Activated CD4-positive, alpha-beta T cell treated with anti-CD3 and anti-CD28 coated beads, Interleukin-2, amount 50 U/mL, for 4 hours (primary cell): ENCODE measurements at places on chromosomes 13 and 19.

GRCh38 chr19:2424686-2425621 is 2.4 kb downstream of the TIMM13 start:
- no peak for DNase-seq

GRCh38 chr19:34135054-34135800 is 37.1 kb upstream of the LSM14A start:
- no peak for DNase-seq

DNA sequence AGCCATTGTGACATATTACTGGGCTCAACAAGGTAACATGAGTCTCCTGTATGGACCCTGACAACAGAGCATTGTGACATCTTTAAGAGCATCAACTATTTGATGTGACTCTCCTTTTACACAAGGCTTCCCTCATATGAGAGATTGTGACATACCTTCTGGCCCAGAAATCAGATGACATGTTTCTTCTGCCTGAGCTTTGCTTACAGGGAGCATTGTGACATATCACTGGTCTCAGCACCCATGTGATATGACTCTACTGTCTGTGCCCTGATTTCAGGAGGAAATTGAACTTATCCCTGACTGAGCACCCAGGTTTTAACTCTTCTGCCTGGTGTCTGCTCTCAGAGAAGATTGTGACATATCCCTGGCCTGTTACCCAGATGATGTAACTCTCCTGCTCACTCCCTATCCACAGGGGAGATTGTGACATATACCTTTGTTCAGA is 15.9 kb upstream of the ZNF681 start:
- no peak for DNase-seq

DNA sequence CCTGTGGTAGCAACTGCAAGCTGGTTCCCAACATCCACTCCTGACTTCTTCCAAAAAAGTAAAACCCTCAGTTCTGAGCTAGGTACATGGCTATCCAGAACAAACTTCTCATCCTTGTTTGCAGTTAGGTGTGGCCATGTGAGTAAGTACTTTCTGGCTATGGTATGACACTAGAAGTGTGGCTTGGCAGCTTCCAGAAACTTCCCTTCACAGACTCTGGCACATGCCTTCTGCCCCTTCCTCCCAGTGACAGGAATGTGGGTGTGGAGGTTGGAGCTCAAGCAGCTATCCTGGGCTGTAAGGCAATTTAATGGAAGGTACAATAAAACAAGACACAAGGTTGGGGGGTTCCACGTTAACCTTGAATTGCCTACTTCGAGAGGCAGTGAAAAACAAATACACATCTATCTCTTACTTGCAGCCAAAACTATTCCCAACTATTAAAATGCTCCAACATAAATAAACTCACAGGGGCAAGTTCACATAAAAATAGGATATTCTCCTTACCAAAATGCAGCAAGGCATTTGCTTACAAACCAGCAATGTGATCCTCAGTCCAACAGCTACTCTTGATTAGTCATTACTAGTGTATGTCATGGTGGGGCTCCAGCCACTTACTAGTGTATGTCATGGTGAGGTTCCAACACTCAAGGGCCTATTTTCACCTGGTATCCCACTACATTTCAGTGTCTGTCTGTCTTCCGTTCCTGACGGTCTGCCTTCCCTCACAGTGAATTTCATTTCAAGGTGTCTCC is 3.1 kb downstream of the SMG9 start:
- DNase-seq: no peak

DNA sequence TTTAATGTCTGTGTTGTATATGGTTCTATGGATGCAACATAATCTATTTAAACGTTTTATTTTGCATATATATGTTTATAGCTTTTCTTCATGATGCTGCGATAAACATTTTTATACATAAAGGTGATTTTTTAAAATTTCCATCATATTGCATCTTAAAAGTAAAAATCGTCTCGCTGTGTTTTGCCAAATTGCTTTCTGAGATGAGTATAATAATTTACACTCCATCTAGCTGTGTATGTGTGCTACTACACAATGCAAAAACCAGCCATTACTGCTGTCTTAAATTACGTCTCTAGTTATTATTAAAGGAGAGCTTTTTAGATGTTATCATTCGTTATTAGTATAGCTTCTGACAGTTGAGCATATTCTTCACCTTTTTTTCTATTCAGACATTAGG is 37.2 kb downstream of the METTL21C start:
- DNase-seq: no peak

- DNase-seq: no peak
Observed at GRCh38 chr19:49348305-49349189, 13.3 kb downstream of the CD37 start.

DNA sequence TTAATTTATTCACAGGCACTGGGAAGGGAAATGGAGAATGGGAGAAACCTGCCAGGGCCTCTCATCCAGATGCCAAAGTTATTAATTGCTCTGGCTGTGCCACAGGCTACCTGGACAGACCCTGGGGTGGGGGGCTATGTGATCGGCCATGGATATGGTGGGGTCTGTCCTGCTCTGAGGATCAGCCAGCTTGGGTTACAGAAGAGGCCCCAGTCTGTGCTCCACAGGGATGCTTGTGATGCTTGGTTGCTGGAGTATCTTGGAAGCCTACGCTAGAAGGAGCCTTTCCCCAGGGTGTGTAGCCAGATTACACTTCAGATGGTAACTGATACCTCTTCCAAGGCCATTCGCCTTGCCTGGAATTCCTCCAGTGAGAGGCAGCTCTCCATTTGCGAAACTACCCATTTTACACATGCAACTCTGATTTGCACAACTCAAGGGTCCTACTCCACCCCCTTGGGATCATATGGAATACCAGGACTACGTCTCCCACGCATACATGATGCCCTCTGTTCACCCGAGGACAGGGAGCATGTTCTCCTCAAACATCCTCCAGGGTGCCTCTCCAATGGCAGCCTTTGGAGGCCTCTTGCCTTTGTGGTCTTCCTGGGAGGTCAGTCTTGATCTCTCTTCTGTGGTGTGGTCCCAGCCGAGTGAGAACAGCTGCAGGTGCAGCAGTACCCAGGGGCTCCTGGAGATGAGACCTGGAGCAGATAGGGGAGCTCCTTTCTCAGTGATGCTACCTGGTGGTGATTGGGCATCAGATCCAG is 186.6 kb upstream of the TSHZ3 start:
- no peak for DNase-seq

GRCh38 chr19:44529536-44529935 is at the start of gene CEACAM20:
CEACAM20 (minus strand) TSS chr19:44529675; CDS start chr19:44529509, 166 bp downstream.
- no peak for DNase-seq

DNA sequence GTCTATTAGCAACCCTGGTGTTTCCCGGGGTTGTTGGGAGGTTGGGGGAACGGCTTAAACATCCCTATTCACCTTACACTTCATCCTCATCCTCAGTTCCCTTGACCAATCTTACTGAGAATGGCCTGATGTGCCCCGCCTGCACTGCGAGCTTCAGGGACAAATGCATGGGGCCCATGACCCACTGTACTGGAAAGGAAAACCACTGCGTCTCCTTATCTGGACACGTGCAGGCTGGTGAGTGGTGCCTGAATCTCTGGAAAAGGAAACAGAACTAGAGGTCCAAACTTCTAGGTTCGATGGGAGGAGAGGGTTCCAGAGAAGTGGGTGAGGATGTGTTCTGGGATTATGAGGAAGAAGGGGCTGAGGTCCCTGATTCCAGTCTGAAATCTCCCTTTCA is 5.9 kb downstream of the PINLYP start:
- no peak for DNase-seq

- no peak for DNase-seq
Observed at GRCh38 chr13:83943530-83944279, 61.4 kb upstream of the SLITRK1 start.

GRCh38 chr19:3818466-3818865 is 32.3 kb upstream of the MATK start:
- peak; percentile 31 for DNase-seq

- no peak for DNase-seq
Observed at GRCh38 chr13:35699825-35700510, 223.5 kb upstream of the MAB21L1 start.

DNA sequence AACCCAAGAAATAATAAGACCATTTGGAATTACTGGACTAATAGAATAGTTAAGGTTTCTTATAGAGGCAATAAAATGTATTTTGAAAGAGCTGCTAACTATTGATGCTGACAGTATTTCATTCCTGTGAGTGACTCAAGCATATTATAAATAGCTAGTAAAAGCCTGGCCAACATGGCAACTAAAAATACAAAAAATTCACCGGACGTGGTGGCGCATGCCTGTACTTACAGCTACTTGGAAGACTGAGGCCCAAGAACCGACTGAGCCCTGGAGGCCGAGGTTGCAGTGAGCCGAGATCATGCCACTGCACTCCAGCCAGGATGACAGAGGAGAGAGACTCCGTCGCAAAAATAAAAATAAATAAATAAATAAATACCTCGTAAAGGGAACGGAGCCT is 5.4 kb upstream of the ICAM3 start:
- DNase-seq: no peak

DNA sequence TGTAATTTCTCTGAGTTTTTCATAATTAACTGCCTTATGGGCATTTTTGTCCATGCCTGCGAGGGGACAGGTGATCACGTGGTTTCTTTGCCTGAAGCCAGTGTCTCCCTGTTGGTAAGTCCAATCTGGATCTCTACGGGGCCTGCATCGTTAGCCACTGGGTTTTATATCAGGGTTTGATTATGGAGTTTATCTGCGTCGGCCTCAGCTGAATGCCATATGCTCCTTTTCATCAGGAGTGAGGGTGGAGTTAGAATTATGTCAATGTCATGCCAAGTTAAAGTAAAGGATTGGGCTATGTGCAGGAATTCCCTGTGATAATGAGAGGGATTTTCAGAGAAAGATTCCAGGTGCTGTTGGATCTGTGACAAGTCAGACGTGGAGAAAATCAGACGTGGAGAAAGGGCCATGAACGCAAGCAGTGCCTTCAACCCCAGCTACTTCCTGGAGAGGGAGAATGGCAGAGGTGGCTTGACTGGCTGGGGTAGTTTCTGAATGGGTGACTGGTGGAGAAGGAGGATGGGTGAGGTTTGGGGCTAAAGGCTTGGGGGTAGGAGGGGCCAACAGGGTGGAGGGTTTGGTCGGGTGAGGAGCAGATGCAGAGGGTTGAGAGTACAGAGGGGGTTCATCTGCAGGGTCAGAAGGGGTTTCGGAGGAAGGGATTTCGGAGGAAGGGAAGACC is 24.3 kb downstream of the TMEM255B start:
- DNase-seq: no peak

DNA sequence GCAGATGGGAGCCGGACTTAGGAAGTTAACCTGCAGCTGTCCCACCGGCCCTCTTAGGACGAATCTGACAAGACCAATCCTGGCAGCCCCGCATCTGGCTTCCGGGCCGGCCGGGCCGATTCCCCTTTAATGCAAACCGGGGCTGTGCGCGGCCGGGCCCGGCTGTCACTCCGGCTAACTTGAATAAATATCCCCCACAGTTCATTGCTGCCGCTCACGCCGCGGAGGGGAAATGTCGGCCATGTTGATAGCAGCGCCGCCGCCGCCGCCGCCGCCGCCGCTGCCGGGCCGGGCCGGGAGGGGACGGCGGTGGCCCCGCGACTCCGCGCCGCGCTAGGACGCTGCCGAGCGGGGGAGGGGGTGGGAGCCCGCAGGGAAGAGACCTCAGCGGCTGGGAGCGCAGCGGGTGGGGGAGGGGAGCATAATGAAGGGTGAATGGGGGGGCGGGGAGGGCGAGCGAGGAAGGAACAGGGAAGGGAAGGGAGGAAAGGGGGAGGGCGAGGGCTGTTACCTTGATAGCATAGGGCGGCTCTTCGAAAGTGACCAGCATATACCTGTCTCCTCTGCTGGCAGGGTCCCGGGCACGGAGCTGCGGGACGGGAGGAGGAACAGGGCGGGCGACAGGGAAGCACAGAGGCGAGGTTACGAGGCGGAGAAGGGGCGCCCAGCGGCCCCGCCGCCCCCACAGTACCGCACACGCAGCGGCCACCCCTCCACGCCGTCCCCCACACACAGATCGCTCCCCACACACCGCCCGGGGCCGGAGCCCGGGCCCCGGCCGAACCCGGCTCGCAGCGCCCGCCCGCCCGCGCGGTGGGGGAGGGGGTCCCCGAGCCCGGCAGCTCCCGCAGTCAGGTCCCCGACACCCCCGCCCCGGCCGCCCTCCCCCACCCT is 1.1 kb downstream of the INTS6 start:
- peak; percentile 71 for DNase-seq

GRCh38 chr19:45779231-45780145 is 2.8 kb downstream of the DMPK start:
- DNase-seq: peak; percentile 80

- no peak for DNase-seq
Observed at GRCh38 chr13:80069374-80069773, 271.6 kb downstream of the SPRY2 start.

DNA sequence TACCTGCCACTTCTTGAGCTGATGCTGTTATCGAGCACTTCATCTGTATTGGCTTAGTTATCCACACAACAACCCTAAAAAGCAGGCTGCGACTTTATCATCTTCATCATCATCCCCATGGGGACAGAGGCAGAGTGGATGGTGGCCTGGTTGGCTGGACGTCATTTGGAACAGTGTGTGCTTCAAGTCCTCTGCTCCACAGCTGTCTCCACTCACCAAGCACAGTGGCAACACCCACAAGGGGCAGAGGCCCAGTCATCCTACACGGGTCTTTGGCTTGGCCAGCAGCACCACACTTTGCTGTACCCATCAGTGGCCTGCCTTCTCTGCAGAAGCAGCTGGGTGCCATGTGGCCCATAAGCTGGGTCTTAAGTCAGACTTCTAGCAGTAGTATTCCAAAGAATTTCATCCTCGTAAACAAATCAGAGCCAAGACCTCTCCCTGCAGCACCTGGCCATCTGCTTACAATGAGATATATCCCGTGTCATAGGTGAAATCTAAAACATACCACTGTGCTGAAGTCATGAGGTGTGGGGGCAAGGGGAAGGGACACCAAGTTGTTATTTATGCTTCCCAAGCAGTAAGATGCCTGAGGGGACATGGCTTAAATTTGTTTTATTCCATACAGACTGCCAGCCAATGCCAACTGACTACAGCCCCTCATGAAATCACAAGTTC is 47.9 kb upstream of the EPHX3 start:
- DNase-seq: no peak

GRCh38 chr19:56301155-56301554 is 13.5 kb downstream of the ZSCAN5A start:
- no peak for DNase-seq

DNA sequence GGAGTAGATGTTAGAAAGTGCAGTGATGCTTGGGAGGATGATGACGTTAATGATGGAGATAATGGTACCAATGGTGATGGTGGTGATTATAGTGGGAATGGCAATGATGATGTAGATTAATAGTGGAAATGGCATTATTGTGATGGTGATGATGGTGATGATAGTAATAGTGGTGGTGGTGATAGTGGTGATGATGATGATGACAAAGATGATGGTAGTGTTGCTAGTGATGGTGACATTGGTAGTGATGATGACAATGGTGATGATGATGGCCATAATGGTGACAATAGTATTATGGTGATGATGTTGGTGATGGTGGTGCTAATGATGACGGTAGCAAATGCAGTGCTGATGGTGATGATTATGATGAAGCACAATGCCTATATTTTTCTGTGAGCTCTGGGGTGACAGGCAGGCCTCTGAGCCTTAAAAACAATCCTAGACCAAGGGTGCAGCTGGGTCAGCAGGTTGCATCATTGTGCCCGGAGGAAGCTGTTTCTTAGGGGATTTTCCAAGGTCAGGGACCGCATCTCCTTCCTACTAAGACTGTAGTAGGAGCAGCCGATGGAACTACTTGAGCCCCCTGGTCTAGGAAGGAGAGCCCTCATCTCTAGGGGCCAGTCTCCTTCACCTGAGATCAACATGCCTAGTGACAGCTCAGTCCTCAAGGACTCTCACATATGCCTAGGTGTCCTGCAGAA is 7.8 kb downstream of the CEACAM18 start:
- DNase-seq: no peak
